ENCODE measurements at places on chromosomes 12 and 14. TPM values are rescaled to one million over a fixed set of nuclear protein-coding genes. Genes with fewer than 3 reads are reported as not detected.

SLCO1C1 gene
- not detected for total RNA-seq

ALG10B gene
- total RNA-seq = 2.4 TPM

ESPL1 gene
- total RNA-seq = 40.1 TPM

CLEC4A gene
- not detected for total RNA-seq

INHBC gene
- not detected for total RNA-seq

IFNG-AS1 gene
- not detected for total RNA-seq

HDAC7 gene
- total RNA-seq = 70.2 TPM

TAC3 gene
- not detected for total RNA-seq
